ENCODE measurements at places on chromosomes 11 and 22.

DNA sequence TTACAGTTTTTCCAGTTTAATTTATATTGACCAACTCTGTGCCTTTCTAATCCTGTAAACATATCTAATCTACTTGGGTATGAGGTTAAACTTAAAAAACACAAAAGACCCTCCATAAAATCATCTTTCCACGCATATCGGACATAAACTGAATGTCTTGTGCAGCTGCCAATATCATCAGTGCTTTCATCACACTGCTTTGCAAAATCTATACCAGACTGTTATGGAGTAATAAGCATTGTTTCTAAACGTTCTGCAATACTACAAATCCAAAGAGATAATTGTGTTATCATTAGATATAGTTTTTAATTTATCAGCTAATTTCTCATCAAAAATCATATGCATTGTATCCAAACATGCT lies 36.1 kb upstream of the AMPD3 start:
- DNase-seq = no peak

GRCh38 chr22:33350491-33350890 lies 292.3 kb upstream of the SYN3 start:
- DNase-seq = no peak

GRCh38 chr11:112401036-112401769 lies 140.5 kb upstream of the PLET1 start:
- no peak for DNase-seq

DNA sequence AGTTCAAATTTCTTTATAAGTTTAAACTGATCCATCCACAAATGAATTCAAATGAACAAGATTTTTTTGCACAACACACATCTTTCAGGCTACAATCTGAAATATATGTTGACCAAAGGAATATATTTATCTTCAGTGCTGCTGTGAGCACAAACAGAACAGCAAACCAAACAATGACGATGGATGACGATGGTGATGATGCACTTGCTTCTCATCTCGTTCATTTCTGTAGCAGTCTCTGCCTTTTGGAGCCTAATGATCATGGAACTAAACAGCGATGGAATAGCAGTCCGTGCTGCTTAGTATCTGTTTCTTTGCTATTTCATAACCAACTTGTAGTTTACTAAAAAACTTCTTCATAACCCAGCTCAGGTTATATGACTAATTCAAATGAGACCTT lies 220.7 kb upstream of the BLID start:
- DNase-seq = no peak

DNA sequence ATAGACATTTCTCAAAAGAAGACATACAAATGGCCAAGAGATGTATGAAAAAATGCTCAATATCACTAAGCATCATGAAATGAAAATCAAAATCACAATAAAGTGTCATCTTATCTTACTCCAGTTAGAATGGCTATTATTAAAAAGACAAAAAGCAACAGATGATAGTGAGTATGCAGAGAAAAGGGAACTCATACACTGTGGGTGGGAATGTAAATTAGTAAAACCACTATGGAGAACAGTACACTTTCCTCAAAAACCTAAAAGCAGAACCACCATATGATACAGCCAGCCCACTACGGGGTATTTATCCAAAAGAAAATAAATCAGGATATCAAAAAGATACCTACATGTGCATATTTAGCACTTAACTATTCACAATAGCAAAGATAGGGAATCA lies 700.0 kb upstream of the ANO5 start:
- no peak for DNase-seq

DNA sequence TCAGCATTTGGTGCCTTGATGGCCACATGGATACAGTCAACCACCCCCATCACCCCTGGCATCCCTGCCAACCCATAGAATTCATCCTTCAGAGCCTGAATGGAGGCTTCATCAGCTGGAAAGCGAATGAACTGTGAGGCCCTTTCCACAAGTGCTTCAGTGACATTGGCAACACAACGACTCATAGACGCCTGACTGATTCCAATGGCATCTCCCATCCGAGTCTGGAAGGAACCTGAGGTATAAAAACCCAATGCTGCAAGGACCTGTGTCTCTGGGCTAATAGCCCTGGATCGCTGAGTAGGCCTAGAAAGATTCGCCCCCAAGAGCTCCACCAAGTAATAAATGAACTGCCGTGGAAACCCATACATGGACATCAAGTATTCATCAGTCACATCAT lies 1.3 kb downstream of the HARBI1 start:
- no peak for DNase-seq

- no peak for DNase-seq
These were observed 23.5 kb upstream of the BLID start for GRCh38 chr11:122139595-122139866.

GRCh38 chr11:46560300-46560991 lies 33.4 kb downstream of the AMBRA1 start:
- DNase-seq = no peak

DNA sequence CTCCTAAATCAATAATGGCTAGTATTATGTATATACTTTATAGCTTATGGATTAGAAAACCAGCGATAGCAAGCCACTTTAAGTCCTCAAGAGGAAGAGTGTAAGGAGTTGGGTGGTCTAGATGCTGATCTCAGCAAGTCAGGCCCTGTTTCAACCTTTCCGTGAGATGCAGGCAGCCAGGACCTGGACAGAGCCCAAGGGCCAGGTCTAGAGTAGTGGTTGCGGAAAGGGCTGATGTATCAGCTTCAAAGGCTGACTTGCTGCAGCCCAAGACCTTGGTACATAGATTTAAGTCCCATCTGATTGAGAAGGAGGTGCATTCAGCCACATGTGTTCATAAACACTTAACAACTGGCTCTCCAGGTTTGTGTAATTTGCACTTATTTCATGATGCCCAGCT lies 33.4 kb downstream of the FLI1 start:
- no peak for DNase-seq

GRCh38 chr11:122734848-122735496 lies 79.5 kb downstream of the UBASH3B start:
- DNase-seq = no peak

DNA sequence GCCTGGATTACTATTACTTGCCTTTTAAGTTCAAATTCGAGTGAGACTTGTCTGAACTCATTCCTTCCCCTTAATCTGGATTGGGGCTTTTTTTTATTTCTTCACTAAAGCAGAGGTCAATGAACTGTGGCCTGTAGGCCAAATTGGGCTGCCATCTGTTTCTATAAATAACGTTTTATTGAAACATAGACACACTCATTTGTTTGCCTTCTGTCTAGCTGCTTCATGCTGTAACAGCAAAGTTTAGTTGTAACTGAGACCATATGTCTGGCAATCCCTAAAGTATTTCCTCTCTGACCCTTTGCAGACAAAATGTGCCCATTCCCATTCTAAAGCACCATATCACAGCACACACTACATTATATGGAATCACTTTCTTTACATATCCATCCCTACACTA lies 207.9 kb upstream of the ISX start:
- no peak for DNase-seq

GRCh38 chr22:46127556-46127955 lies 22.8 kb upstream of the PPARA start:
- no peak for DNase-seq

DNA sequence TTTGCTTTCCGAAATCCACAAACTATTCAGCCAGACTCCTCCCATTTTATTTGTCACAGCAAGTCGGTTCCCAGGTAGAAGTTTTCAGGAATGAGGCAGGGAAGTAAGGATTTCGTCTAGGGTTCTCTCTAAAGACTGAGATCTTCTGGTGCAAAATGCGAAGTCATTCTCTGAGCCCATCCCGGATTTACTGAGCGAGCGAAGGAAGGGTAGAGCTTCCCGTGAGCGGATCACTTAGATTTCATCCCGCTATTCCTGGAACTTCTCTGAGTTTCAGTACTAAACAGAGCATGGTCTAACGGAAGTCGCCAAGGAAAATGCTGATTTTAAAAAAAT lies 3.1 kb upstream of the CALCA start:
- no peak for DNase-seq
